ENCODE measurements at places on chromosomes 2 and 18. TPM values are rescaled to one million over a fixed set of nuclear protein-coding genes. Genes with fewer than 3 reads are reported as not detected.

The FEV gene
- total RNA-seq, result not detected

The INHBB gene
- 18.7 TPM for total RNA-seq

The FAM124B gene
- not detected for total RNA-seq

The OR6B2 gene
- total RNA-seq, result not detected

The CXCR4 gene
- total RNA-seq, result 0.28 TPM

The PTRHD1 gene
- 62.4 TPM for total RNA-seq

The LBX2 gene
- 4.2 TPM for total RNA-seq

The ERFE gene
- total RNA-seq, result 7.6 TPM

The UPP2 gene
- not detected for total RNA-seq

The FKBP7 gene
- total RNA-seq, result 13.5 TPM

The MLPH gene
- total RNA-seq, result 251 TPM

The HS6ST1 gene
- 11.5 TPM for total RNA-seq

The CRYGC gene
- not detected for total RNA-seq

The CXCR1 gene
- not detected for total RNA-seq

The LRRC30 gene
- not detected for total RNA-seq

The RGPD4 gene
- 0.08 TPM for total RNA-seq

The SLC16A14 gene
- total RNA-seq, result 1.0 TPM

The MARCHF7 gene
- total RNA-seq, result 56.5 TPM

The MAP3K19 gene
- not detected for total RNA-seq

The FOXD4L1 gene
- total RNA-seq, result 0.40 TPM

The CRACDL gene
- total RNA-seq, result 0.97 TPM

The EPAS1 gene
- total RNA-seq, result 111 TPM

The TMEM18 gene
- 50.2 TPM for total RNA-seq

The TCF7L1 gene
- total RNA-seq, result 6.7 TPM

The SPIRE1 gene
- total RNA-seq, result 17.0 TPM

The SIX3 gene
- 0.58 TPM for total RNA-seq

The SLC14A1 gene
- total RNA-seq, result 0.08 TPM

The LDLRAD4 gene
- total RNA-seq, result 2.8 TPM

The DNAH7 gene
- 0.84 TPM for total RNA-seq

The DCDC2C gene
- total RNA-seq, result 0.55 TPM

The UGT1A10 gene
- not detected for total RNA-seq

The G6PC2 gene
- total RNA-seq, result not detected

The GKN2 gene
- total RNA-seq, result 2.4 TPM

The CD207 gene
- total RNA-seq, result not detected

The KCNK3 gene
- total RNA-seq, result 1.1 TPM

The POTEI gene
- not detected for total RNA-seq

The PPIG gene
- total RNA-seq, result 52.6 TPM

The IL36A gene
- total RNA-seq, result not detected

All from A549 treated with CORT108297 at 1 μM for 4 hours (cell line).